Activated CD8-positive, alpha-beta memory T cell treated with anti-CD3 and anti-CD28 coated beads for 1 hour (primary cell): ENCODE measurements at places on chromosomes 12 and 14.
A peak's percentile ranks its signal among the peaks of the same experiment; 100 is the strongest.

- DNase-seq, result no peak
Measured at GRCh38 chr14:77303417-77304156, 17.1 kb downstream of the POMT2 start.

GRCh38 chr12:29275834-29276233, 105.1 kb downstream of the ERGIC2 start:
- DNase-seq, result no peak

- DNase-seq, result no peak
Measured at GRCh38 chr14:98840091-98840490, 431.9 kb downstream of the BCL11B start.

GRCh38 chr12:32502693-32503502, 103.5 kb downstream of the FGD4 start:
- no peak for DNase-seq

DNA sequence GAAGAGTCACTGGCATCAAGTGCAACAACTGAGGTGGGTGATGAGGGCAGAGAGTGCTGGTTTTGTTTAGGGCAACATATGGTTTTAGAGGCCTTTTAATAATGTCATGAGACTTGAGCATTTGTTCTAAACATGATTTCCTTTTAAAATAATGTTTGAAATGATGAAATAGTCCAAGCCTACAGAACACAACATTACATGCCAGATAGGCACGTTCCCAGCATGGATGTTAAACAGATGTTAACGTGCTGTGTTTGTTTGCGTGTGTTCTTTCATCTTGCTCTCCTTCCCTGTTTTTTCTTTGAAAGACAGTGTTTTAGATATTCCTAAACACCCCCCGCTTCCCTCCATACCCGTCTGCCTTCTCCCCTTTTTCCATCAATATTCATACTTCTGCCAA, 82.3 kb downstream of the RGS6 start:
- DNase-seq, result no peak

DNA sequence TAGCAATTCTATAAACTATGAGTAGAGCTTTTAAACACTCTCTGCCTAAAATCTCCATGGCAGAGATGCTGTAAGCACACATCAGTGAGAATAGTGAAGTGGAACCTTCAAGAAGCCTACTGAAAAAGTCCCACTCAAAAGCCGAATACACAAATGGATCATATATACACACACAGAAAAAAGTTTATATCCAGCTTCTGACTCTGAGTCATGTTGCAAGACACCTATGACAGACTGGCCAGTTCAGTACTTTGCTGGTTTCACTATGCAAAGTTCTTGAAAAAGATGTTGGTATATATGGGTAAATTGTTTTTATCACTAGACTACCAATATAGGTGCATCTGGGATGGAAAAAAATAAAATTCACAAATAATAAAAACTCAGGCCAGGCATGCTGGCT, 126.1 kb downstream of the KCNK10 start:
- no peak for DNase-seq

DNA sequence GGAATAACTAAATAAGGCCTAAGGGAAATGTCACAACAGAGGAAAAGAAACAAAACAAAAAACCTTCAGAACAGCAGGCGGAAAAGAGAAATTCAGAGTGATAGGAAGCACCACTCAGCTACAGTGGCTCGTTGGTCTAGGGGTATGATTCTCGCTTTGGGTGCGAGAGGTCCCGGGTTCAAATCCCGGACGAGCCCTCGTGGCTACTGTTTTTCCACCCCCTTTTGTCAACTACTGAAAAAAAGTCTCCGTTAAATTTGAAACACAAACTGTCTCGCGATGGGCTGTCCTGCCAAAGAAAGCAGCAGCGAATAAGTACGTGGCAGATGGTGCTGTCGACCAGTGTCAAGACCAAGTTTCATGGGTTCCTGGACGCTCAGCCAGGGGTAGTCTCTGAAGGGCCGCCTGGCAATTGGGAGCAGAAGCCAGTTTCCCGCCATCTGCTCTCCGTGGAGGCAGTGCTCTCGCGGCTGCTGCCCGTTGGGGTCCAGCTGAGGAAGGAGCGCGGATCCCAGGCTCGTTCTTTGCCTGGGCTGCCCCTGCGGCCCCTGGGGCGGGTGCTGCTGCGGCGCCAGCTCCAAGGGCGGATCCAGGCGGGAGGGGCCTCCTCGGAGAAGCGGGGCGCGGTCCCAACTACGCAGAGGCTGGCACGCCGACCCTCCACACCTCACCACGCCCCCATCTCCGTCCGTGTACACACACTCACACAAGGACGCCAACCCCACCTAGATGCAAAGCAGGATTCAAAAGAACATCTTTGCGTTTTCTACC, at the start of gene RNASE4:
TSS of gene RNASE4 (plus strand) at position 670 of the 771 bp plus-strand sequence. CDS start 14,812 bp downstream, outside the sequence.
- peak; percentile 57 for DNase-seq

GRCh38 chr12:53160673-53161072, 19.8 kb upstream of the ZNF740 start:
- no peak for DNase-seq

DNA sequence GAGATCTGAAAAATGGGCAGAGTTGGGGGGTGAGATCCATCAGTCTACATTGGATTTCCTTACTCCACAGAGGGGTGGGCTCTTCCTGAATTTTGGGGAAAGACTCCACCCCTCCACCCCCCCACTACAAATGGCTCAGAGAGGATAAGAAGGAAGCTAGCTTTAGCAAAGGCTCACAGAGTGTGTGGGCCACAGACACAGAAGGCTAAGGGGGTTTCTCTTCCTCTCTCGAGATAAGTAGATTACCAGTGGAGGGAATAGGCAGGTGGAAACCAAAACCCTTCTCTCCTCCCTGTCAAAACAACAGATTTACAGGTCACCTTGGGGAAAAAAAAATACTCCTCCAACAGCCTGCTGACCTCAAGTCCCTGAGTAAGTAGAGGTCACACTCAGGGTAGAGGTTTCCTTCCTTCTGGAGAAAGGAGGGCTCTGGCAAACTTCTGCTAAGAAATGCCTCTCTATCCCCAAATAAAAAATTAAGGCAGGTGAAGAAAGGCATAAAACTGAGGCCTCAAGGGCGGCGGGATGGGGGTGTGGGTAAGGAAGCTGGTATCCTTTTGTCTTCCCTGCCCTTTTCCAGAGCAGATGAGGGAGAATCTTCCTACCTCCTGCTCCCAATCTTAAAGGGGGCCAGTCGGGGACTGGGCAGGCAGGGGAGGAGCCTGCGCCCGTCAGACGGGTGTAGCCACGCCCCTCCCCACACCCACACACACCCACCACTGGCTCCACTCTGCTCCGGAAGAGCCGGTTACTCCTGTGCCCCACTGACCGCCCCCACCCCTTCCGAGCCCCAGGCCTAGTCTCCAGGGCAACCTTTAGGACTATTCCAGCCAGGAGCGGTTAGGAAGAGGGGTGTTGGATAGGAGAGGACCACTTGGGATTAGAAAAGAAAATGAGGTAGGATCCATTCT, 1.9 kb upstream of the BAZ2A start:
- no peak for DNase-seq

DNA sequence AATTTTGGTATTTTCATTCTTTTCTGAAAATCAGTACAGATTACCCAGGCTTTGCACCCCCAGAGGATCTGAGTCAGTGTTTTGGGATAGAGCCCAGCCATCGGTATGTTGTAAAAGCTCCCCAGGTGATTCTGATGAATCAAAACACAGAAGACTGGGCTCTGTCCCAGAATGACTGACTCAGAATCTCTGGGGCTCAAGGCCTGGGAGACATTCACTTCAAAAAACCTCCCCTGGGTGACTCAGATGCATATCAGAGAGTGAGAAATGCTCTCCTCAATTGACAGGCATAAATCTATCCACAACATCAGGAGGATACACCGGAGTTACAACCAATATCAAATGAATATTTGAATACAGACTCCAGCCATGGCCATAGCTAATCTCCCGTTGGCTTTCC, 32.6 kb downstream of the SLC35F4 start:
- DNase-seq, result no peak

- no peak for DNase-seq
Measured at GRCh38 chr12:39227218-39227617, 215.7 kb downstream of the KIF21A start.

- no peak for DNase-seq
Measured at GRCh38 chr12:78406828-78407227, 457.7 kb upstream of the SYT1 start.

GRCh38 chr14:104139460-104140212, 1.2 kb downstream of the KIF26A start:
- DNase-seq, result no peak

DNA sequence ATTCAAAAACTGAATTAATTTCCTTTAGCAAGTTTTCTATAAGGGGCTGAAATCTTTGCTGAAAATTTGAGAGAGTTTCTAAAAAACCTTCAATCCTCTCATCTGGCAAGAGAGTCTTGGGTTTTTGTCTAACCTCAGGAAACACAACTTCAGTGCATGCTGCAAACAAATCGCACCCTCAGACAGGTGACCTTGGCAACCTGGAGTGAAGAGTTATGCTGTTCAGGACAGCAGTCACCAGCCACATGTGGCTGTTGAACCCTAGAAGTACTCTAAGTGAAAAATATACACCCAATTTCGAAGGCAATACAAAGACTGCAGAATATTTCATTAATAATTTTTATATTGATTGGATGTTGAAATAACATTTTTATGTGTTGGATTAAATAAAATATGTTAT, 184.8 kb downstream of the RPS29 start:
- no peak for DNase-seq

GRCh38 chr12:76417116-76417515, 68.9 kb upstream of the BBS10 start:
- no peak for DNase-seq

- no peak for DNase-seq
Measured at GRCh38 chr12:23681237-23681636, 268.2 kb downstream of the SOX5 start.

DNA sequence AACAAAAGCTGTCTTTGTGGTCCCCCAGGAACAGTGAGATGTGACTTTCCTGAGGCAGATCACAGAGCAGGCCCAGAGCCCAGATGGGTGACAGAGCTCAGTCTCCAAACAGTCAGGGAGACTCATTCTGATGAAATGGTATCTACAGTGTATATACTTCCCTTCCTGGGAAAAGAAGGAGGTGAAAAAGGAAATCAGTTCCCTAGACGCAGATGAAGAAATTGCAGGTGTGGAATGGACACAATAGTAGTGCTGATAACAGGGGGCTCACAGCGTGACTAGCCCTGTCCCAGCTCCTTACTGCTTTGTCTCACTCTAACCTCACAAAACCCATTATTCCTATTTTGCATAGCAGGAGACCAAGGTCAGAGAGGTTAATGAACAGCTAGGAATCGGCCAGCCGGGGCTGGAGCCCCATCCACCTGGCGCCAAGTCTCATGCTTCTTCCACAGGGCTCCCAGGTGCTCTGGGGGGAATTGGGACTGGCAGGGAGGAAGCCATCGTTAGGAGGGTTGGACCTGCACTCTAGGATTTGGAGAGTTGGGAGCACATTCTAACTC, 11.9 kb downstream of the KCNH3 start:
- DNase-seq, result no peak

- no peak for DNase-seq
Measured at GRCh38 chr12:124493809-124494750, 73.3 kb downstream of the NCOR2 start.

- DNase-seq, result no peak
Measured at GRCh38 chr12:5076761-5077160, 33.1 kb downstream of the KCNA5 start.

- no peak for DNase-seq
Measured at GRCh38 chr14:94601884-94602391, 10.3 kb upstream of the SERPINA3 start.

GRCh38 chr12:43044241-43044640, 454.7 kb upstream of the PRICKLE1 start:
- DNase-seq, result no peak

DNA sequence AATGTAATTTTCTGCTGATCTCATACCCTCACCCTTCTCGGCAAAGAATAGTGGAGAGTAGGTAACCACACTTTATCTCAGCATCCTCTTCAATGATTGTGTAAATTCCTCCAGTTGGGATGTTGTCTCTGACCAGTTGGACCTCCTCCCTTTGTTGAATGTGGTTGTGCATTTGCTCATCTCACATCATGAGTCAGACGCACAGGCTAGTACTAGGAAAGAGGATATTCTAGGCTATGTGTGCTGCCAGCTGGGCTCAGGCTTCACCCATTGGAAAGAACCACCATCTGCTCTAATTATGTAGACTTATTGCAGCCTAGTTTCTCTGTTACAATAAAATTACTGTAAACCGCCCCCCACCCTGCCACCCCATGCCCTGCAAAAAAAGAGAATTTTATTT, 90.3 kb downstream of the LMO3 start:
- no peak for DNase-seq

- DNase-seq, result no peak
Measured at GRCh38 chr14:29242755-29243754, 476.5 kb downstream of the FOXG1 start.

DNA sequence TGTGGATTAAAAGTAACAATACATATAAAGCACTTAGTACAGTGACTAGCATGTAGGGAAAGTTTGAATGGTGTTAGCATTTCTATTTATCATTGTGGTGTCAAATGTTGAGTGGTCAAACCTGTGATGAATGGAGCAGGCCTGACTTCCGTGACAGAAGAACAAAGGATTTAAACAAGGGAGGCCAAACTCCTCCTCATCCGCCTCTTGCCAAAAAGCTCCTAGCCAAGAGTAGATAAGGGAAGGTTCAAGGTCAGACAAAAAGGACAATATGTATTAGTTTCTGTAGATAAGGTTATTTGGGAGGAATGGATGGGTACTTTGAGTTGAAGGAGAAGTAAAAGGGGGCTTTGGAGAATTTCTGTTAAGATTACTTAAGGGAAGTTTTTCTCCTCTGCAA, 6.5 kb downstream of the RNASE7 start:
- no peak for DNase-seq

DNA sequence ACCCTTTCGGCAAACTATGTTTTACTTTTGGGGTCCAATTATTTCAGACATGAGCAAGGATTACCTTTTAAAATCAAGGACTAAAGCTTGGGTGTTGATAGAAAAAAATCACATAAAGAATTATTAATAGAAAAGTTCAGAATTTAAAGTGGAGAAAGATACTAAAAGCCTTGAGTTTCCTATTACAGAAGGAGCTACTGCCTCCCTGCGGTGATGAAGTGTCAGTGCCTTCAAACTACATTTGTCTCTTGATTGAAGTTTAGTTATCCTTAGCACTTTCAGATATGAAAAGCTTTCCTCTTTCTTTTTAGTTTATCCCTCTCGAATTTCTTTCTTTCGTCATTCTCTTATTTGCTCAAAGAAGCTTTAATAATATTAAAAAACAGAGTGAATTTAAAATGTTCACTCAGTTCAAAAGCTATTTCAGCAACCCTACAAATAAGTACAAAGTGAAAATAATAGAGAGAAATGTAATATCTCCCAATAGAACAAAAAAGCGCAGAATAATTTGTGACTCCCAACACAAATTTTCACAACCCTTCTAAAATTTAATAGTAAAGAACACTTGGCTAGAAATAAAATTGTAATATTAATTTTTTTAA, 87.6 kb downstream of the SEC23A start:
- no peak for DNase-seq
